A549 treated with Mapracorat at 1 μM for 4 hours (cell line): ENCODE measurements at places on chromosomes 1 and 21. TPM values are rescaled to one million over a fixed set of nuclear protein-coding genes. Genes with fewer than 3 reads are reported as not detected.

The VPS26C gene
- total RNA-seq = 28.2 to 32.3 TPM (median 30.5 TPM) in 5 replicates

The TMEM59 gene
- 112 to 135 TPM (median 122 TPM) in 5 replicates for total RNA-seq

The LCE1F gene
- total RNA-seq = not detected in 5 replicates

The FAM89A gene
- 11.2 to 17.9 TPM (median 15.9 TPM) in 5 replicates for total RNA-seq

The LCE3D gene
- 1.7 to 2.7 TPM (median 2.3 TPM) in 5 replicates for total RNA-seq

The KCNJ15 gene
- total RNA-seq = 0.27 to 0.55 TPM (median 0.32 TPM) in 3 of 5 replicates, not detected in the others

The ADCY10 gene
- total RNA-seq = 0.04 to 0.21 TPM (median 0.04 TPM) in 3 of 5 replicates, not detected in the others

The RIPPLY3 gene
- total RNA-seq = 0.30 to 0.78 TPM (median 0.47 TPM) in 5 replicates
